ENCODE measurements at places on chromosomes 16 and 17.

GRCh38 chr17:78915872-78916632, 9.1 kb downstream of the TIMP2 start:
- DNase-seq: no peak

DNA sequence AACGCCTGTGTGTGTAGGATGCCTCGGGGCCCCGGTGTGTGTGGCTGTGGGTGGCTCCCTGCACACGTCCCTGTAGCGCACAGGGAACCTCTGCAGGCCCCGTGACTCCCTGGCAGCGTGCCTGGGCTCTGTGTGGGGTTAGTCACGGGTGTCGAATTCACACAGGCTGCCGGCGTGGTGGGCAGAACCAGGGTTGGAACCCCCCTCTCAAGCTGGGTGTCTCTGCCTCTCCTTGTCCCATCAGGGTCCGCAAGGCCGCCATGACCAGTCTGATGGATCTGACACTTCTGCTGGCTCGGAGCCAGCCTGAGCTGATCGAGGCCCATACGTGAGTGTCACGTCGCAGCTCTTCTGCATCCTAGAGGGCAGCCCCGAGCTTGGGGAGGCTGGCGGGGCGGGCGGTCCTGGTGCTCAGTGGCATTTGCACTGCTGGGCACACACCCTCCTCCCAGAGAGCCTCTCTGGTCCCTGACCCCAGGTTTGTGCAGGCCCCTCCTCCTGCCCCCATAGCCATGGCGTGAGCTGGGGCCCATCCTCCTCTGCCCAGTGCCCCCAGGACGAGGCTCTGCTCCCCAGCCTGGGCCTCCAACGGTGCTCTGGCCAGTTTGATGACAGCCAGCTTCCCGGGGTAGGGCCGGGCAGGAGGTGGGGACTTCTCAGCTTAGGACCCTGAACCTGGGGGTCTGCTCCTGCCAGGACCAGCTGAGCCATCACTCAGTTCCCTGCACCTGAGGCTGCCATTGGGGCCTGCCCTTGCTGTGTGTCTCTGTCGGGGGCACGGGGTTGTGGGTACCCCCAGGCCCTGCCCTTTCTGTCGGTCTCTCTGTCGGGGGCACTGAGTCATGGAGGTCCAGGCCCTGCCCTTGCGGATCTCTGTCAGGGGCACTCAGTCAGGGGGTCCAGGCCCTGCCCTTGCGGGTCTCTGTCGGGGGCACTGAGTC, 88.1 kb upstream of the ZNF750 start:
- no peak for DNase-seq

DNA sequence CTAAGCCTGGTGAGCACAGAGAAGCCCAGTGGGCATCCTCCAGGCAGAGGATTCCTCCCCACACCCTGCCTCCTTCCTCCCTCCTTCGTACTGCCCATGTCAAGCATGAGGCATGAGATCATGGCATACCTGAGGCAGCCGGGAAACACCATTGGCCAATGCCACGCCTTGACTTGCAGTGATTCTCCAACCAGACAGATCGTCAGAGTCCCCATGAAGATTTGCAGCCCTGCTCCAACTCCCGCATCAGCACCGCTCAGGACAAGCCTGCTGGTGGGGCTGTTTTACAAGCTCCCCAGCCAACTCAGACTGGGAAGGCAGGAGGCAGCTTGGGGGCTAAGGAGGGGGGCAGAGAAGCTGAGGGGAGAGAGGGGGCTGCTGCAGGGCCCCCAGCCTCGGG, 2.9 kb upstream of the KRT16 start:
- DNase-seq: no peak

DNA sequence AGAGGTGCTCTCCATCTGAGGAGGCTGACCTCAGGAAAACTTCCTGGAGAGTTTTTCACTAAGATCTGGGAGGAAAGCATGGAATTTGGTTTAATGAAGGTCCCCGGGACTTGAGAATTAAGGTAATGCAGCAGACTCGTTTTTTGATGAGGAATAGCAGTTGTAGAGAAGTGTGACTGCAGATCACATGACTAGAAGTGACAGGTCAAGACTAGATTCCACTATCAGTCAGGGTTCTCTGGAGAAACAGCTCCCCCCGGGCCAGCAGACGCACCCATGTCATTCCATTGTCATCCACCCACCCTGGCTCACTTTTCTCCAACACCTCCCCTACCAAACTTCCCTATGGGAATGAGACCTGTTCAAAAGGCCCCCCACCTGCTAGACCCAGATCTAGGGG, 1.9 kb upstream of the DHRS13 start:
- no peak for DNase-seq

- no peak for DNase-seq
Observed at GRCh38 chr17:13228225-13228624, 210.4 kb upstream of the ELAC2 start.

- DNase-seq: no peak
Observed at GRCh38 chr16:25481636-25482035, 210.1 kb upstream of the HS3ST4 start.

GRCh38 chr17:29836643-29837042, 93.4 kb downstream of the SSH2 start:
- no peak for DNase-seq

Data from cortex of kidney (tissue), 1 donor.